Glutamatergic neuron (in vitro differentiated cells): ENCODE measurements at places on chromosomes 11 and 22. TPM values are rescaled to one million over a fixed set of nuclear protein-coding genes. Genes with fewer than 3 reads are reported as not detected.
A peak's percentile ranks its signal among the peaks of the same experiment; 100 is the strongest.

Gene SCGB1D2
- not detected for total RNA-seq

DNA sequence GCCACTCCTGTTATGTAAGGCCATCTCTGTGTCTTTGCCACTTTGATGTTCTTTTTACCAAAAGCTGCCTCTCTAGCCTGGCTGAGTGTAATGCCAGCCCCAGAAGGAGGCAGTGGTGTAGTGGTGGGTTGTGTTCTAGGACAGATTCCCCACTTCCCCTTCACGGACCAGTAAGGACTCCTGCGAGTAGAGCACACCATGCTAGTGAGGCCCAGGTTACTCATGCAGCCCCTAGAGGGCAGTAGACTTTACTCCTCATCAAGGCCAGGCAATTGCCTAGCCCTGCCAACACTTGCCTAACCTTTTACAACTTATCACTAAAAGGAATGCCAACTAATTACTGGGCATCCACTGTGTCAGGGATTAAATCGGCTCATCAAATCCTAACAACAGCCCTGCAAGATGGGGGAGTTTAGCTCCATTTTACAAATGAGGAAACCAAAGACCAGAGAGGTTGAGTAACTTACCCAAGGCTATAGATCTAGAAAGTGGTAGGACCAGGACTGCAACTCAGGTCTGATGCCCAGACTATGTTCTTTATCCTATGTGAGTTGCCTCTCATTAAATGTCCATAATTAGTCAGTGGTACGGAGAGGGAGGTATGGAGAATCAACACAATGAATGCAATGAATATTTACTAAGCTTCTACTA, 75.3 kb downstream of the APIP start:
- DNase-seq: no peak

- DNase-seq: no peak
These were observed 20.0 kb downstream of the FAM83F start for GRCh38 chr22:40014667-40015248.

DNA sequence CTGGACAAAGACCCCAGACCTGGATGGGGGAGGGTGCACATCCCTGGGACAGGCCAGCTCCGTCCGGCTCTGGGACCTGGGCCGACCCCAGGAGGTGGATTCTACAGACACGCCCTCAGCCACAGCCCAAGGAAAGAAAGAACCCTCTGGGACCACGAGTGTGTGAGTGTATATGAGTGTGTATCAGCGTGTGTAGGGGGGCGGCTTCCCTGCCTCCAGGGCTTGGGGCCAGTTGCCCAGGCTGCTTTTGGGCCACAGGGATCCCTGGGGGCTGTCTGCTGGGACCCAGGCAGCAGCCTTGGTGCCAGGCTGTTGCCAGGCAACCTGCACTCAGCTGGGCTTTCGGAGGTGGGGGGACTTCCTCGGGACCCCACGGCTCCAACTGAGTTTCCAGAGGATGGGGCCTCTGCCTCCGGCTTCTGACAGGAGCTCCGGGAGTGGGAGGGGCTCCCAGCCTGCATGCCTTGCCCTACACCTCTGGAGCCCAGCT, 8.9 kb downstream of the DUSP8 start:
- DNase-seq: peak; percentile 12

DNA sequence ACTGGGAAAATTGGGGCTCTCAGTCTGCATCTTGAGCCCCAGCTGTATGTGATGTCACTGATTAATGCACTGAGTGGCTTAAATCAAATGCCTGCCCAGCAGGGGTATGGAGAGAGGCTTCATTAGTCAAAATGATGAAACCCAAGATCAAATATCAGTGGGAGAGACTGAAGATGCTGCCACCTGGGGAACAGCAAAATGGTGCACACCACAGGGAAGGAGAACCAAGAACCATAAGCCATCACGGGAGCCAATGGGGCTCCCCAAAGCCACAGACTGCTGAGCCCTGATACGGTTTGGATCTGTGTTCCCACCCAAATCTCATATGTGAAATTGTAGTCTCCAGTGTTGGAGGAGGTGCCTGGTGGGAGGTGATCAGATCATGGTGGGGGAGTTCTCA, 85.6 kb downstream of the CTTN start:
- DNase-seq: no peak

GRCh38 chr11:68386331-68386978, 74.1 kb downstream of the LRP5 start:
- DNase-seq: no peak

- no peak for DNase-seq
These were observed 13.8 kb downstream of the LIF start for GRCh38 chr22:30232716-30233218.

Gene OR2AG1
- total RNA-seq: not detected
